ENCODE measurements at places on chromosomes 6 and 20.

GRCh38 chr6:37946057-37946456 lies 126.5 kb downstream of the ZFAND3 start:
- no peak for DNase-seq

DNA sequence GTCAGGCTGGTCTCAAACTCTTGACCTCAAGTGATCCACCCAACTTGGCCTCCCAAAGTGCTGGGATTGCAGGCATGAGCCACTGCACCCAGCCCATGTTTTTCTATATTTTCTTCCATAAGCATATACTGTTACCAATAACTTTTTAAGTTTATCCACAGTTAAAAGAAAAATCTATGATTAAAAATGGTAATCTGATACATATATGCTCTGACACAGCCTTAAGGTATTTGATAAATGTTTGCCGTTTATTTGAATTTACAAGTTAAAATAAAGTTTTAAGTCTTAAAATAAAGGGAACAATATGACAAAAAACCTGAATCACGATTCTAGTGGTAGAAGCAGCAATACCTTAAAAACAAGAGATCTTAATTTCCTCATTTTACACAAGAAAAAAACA lies 5.2 kb downstream of the STK38 start:
- DNase-seq = no peak

DNA sequence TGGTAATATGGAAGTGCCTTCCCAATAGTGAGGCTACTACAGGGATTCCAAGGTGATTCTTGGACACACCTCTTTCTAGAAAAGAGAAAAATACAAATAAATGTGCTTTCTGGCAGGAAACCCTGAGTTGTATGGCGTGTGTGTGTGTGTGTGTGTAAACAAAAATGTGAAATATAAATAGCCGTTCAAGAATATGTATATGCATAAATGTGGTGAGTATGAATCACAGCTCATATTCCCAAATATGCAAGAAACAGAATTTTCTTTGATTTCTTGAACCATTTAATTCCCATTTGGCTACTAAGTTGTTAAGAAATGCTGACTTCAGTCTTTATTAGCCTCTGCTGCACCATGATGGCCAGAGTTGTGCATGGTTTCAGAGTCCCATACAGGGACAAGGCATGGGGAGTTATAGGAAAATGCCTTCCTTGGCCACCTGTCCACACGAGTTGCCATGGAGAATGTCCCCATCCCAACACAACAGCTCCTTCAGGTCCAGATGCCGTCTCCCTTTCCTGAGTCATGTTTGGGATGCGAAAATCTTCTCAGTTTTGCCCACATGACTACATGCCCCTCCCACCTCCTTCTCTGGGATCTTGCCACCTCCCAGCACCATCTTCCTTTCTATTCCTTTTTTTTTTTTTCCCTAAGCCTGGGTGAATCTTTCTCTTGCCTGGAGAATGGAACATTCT lies 312.4 kb upstream of the ECI2 start:
- DNase-seq = no peak

GRCh38 chr6:85193339-85193738 lies 256.5 kb upstream of the NT5E start:
- no peak for DNase-seq

GRCh38 chr20:25273541-25274358 lies 25.9 kb downstream of the PYGB start:
- no peak for DNase-seq

- DNase-seq = no peak
Observed at GRCh38 chr6:31170987-31171671, 647 bp upstream of the POU5F1 start.

GRCh38 chr6:23377830-23378229 lies 748.2 kb upstream of the NRSN1 start:
- DNase-seq = no peak

DNA sequence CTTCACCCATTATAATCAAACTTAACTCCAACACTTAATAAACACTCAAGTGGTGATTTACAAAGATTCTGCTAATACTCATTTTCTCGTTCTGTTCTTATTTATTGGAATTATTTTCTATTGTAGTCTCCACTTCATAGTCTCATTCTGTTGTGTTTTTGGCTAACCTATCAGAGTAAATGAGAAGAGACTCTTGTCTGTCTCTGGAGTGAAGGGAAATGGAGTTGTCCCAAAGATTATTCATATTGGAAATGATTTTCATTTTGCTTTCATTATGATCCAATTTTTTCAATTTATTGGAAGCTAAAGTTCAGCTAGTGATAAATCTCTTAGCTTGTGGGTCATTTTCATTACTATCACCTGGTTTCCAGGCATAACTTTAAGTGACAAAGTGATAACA lies 454.9 kb upstream of the JAG1 start:
- no peak for DNase-seq

DNA sequence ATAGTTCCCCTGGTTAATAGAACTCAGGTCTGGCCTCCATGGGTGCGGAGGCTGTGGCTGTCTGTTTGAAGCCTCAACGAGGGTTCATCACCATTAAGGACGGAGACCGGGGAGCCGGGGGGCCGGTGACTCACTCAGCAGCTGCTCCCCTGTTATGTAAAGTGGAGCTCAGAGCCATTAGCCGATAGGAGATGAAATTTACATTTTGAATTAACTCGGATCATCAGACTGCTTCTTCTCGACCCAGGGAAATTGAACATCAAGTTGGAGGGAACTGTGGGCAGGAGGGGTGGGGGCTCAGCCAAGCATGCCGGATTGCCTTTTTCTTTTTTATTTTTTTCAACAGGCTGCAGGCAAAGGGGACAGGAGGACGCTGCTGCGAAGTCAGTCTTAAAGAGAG lies 12.3 kb downstream of the PCK1 start:
- DNase-seq = no peak

DNA sequence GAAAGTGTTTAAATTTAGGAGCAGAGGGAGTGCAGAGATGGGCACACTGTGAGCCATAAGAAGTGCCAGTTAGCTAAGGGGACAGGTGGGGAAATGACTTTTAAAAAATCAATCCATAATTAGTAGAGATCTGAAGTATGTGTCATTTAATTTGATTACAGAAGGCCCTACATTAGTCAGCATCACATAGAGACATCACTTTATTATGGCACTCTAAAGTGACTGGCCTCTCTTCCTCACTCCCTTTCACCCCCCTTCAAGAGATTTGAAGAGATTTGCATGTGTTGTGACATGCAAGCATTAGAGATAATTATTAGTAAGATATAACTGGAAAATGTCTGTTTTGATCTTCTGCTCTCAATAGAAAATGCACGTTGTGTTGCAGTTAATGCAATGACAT lies 86.7 kb downstream of the SLX4IP start:
- no peak for DNase-seq

Data from stimulated activated CD8-positive, alpha-beta memory T cell treated with anti-CD3 and anti-CD28 coated beads, Interleukin-4, amount 100 ng/mL, for 4 hours (primary cell).